ENCODE measurements at places on chromosomes 5 and 9.

DNA sequence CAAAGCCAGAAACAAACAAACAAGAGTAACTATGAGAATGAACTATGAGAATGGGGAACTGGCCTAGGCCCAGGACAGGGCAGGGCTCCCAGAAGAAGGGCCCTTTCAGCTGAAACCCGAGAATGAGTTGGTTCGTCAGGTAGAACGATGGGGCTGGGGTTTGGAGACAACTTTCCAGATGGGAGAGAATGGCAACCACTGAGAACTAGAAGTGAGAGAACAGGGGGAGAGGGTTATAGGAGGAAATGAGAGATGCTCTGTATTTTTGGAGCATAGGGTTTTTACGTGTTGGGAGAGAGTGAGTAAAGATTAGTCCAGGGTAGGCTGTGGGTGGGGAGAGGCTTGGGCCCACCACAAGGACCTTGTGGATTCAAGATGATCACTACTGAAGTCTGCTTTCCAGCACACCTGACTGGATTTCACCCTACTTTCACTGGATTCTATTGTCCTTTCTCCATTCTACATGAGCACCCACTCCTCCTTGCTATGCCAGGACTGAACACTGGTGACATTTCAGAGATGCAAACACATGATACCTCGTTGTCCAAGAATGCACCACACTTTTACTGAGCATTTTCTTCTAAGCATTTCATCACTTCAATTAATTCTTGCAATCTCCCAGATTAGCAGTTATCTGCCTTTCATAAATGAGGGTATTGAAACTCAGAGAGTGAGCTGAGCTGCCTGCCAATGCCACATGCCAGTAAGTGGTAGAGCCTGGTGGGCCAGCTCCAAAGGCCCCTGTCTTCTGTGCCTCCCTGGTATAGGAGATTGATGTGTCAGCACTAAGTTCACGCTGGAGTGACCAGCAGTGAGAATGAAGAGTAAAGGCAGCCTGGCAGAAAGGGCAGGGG is 3.2 kb upstream of the TMEM268 start:
- no peak for DNase-seq

DNA sequence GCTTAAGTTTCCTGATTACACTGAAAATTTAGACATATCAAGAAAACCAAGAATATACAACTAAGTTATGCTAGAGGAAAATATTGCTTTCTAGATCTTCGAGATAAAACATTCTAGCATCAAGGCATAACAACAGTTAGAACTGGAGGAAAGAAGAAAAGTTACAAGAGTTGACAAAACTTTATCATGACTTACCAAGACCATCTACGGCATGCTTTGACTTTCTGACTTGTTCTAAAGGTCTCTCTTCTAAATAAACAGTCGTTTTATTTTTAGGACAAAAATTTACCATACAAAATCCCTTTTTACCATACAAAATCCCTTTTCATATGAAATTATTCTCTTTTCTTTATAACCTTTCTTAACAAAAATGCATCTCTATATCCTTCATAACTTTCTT is 1110.1 kb upstream of the CDH10 start:
- DNase-seq, result no peak

DNA sequence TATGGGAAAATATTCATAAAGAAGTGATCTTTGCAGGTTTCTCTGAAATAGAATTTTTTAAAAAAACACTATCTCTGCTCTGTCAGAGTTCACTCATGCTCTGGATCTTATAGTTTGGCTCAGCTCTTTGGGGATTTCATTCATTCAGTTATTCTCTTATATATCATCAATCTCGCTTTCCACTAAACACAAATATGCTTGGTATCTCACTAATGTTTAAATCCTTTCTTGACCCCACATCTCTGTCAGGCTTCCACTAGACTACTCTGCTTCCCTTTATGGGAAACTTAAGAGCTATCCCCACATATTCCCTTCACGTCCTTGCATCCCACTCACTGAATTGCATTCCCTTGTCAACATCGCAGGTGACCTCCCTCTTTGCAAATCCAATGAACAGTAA is 396.1 kb downstream of the ENC1 start:
- no peak for DNase-seq

GRCh38 chr5:169795338-169795737 is 158.3 kb downstream of the DOCK2 start:
- no peak for DNase-seq

GRCh38 chr9:110842986-110843385 is 174.4 kb downstream of the MUSK start:
- DNase-seq, result no peak

DNA sequence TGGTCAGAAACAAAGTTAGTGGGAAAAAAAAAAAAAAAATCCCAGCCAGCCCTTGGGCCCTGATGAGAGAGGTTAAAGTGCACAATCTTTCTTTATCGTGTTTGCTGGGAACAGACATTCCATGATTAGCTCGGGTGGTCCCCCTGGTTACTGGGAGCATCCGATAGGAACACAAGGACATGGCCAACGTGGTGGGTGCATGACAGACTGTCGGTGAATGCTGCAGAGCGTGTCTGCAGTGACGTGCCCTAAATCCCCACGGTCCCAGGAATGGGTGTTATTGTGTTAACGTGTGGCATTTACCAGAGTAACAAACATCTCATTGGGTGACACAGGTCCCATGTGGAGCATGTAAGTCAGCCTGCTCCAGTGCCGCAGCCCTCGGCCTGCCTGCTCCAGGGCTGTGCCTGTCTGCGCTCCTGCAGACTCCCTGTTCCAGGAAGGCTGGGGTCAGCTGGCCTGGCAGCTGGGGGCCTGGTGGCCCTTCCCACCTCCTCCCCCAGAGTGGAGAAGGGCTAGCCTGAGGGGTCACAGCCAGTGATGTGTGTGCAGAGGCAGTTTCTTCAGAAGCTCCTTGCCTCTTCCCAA is 34.3 kb upstream of the TBC1D2 start:
- DNase-seq, result no peak

GRCh38 chr9:111728143-111728542 is 66.6 kb downstream of the SHOC1 start:
- no peak for DNase-seq

- DNase-seq, result no peak
Observed at GRCh38 chr9:77210116-77210515, 32.8 kb downstream of the VPS13A start.

DNA sequence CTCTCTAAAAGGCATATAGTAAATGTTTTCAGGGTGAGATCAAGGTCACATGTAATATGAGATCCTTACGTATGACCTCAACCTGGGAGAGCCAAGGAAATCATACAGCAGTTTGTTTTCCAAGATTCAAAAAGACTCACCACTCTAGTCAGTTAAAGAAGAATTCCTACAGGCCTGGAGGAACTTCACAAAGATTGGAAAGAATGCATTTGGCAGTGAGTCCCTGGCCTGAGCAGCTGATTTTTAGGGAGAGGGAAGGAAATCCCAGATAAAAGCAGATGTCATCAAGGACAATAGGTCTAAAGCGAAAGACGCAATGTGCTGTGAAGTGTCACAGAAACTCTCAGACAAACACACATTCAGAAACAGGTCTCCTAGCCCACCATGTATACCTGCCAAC is 424.0 kb upstream of the ZNF462 start:
- DNase-seq, result no peak

- DNase-seq, result no peak
Observed at GRCh38 chr5:134553821-134554267, 28.4 kb downstream of the JADE2 start.

GRCh38 chr5:80615266-80615914 is 39.1 kb upstream of the MSH3 start:
- no peak for DNase-seq

- no peak for DNase-seq
Observed at GRCh38 chr5:166505544-166505943, 1785.9 kb upstream of the WWC1 start.

- DNase-seq, result no peak
Observed at GRCh38 chr9:134123764-134124128, 12.1 kb upstream of the WDR5 start.

DNA sequence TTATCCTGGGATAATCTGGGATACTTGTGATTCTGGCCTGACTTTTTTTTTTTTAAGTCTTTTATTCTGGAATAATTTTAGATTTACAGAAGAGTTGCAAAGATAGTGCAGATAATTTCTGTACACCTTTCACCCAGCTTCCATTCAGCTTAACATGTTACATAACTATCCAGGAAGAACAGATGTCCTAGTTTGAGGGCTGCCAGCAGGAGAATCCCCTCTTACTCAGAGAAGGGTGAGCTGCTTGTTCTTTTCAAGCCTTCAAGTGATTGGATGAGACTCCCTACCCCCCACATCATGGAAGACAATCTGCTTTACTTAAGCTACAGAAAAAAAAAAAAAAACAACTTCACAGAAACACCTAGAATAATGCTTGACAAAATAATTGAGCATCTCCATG is 254.2 kb downstream of the TRIM32 start:
- DNase-seq, result no peak

- no peak for DNase-seq
Observed at GRCh38 chr9:86486891-86487837, 133.0 kb upstream of the TUT7 start.

GRCh38 chr9:78668148-78668832 is 371.4 kb downstream of the PSAT1 start:
- DNase-seq, result no peak

- no peak for DNase-seq
Observed at GRCh38 chr9:136856079-136856476, 3.9 kb downstream of the MAMDC4 start.

DNA sequence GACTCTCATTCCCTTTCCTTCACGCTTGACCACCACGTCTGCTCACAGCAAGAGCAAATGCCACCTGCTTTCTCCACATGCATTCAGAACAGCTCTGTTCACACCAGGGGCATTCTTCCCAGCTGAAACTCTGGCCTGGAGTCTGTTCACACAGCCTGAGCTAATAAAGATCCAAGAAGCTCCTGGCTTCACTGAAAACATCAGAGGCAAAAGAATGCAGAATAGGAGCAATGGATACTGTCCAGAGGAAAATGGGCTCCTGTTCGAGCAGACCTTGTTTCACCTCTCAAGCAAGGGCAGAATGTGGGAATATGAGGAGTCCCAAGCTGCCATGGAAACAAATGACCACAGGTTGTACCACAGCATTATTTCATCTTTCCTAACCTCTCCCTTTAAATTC is 402.7 kb upstream of the TNC start:
- DNase-seq, result no peak
